Activated CD8-positive, alpha-beta memory T cell treated with anti-CD3 and anti-CD28 coated beads for 36 hours (primary cell): ENCODE measurements at places on chromosomes 3 and 15. TPM values are rescaled to one million over a fixed set of nuclear protein-coding genes. Genes with fewer than 3 reads are reported as not detected.

The ITPKA gene
- total RNA-seq, result 0.57 TPM

The DUOX1 gene
- total RNA-seq, result 0.19 TPM

The TAGLN3 gene
- 0.57 TPM for total RNA-seq

The ST3GAL6 gene
- total RNA-seq, result not detected

The IQCF2 gene
- not detected for total RNA-seq
